ENCODE measurements at places on chromosomes 6 and 20.

DNA sequence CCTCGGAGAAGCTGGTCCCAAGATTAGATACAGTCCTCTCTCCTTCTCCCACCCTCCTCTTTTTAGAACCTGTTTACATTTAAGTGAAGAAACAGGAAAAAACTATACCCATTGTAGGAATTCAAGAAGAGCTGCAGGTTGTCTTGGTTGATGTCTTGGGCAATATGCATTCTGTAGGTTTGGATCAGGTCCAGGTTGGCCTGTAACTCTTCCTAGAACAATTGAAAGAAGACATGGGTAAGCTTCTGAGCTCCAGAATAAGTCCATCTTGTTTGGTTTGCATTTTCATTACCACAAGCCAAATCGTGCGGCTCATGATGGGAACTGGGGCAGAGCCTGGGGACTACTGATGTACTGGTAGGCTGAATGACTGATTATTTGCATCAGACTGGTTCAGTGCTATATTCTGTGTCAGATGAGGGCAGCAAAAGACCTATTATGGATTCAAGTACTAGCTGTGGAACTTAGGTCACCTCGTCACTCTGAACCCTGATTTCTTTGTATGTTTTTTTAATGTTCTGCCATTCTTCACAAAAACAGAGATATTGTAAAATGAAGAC lies 20.3 kb upstream of the SLA2 start:
- no peak for DNase-seq

DNA sequence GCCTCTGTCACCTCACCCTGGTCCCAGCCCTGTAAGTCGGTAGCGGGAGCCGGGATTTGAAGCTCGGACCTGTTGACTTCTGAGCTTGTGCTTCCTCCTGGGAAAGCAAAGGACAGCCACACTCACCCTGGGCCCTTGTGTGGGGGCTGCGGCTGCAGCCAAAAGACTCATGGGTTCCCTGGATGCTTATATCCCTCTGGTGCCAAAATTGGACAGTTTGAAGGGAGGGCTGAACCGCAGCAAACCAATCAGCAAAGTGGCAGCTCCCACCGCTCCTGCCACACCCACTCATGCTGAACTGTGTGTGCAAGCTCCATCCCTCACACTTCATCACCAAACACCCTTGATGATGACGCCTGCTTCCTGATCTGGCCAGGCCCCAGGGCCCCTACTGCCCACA lies 3.9 kb upstream of the CCN5 start:
- DNase-seq, result no peak

GRCh38 chr6:163329991-163330390 lies 84.5 kb upstream of the QKI start:
- DNase-seq, result no peak

GRCh38 chr6:50381099-50381415 lies 331.3 kb upstream of the DEFB112 start:
- DNase-seq, result no peak

DNA sequence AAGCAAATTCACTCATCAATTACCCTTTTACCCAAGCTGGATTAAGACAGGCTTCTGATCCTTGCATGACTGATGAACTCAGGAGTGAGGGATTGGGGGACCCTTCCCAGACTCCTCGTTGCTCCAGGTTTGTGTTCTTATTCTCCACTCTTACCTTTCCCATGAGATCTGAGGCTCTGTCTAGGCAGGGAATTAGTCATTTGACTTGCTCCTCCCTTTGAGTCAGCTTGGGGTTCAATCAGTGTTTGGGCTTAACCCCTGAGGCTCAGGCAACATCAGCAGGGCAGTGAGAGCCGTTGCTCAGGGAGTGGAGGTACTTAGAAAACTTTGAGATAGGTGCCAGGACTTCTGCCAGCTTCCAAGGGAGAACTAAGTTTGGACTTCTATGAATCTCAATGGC lies 20.7 kb upstream of the TOX2 start:
- no peak for DNase-seq

- no peak for DNase-seq
Measured at GRCh38 chr6:3442431-3443220, 14.2 kb downstream of the SLC22A23 start.

DNA sequence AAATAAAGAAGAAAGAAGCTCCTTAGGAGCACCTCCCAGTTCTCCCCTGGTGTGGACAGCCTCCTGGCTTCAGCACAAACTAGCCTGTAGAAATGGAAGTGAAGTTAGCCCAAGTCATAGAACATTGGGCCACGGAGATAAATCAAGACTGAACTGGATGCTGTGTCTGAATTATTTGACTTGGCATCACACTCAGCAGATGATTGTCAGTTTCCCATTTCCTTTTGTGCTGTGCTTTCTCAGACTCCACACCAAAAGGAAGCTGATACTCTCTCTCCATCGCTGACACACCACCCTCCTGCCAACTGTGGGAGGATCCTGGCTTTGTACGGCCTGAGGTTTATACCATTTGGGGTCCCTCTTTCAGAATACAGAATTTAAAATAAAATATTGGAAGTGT lies 209.8 kb downstream of the TFAP2A start:
- no peak for DNase-seq

- peak; percentile 57 for DNase-seq
Measured at GRCh38 chr6:31541059-31541657, 645 bp downstream of the DDX39B start.

DNA sequence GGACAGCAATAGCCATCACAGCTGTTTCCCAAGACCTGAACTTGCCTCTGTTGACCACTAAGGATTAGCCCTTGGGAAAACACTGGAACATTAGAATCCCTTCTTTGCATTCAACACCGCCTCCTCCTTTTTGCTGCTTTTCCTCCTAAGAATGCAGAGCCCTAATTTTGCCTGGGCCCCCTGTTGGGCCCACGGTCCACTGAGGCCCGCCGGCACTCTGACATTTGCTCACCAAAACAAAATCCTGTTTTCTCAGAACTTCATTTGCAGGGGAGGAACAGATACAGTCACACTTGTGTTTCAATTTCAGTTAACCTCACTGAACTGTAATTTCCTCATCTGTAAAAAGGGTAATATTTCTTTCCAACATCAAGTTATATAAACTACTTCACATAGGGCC lies 116.0 kb upstream of the JARID2 start:
- no peak for DNase-seq

DNA sequence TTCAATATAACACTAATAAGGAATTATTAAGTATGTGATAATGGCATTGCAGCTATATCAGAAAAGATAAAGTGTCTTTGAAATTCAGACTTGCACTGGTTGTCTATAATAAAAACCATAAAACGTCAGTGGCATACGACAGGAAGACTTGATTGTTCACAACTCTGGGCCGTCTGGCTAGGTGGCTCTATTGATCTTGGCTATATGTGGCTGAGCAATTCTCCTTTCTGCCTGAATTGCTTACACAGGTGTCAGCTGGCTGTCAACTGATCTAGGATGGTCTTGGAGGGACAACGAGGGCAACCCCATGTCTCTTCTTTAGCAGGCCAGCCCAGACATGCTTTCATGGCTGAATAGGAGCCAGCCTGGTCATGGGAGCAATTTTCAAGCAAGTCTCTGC lies 359.1 kb downstream of the QKI start:
- DNase-seq, result no peak

DNA sequence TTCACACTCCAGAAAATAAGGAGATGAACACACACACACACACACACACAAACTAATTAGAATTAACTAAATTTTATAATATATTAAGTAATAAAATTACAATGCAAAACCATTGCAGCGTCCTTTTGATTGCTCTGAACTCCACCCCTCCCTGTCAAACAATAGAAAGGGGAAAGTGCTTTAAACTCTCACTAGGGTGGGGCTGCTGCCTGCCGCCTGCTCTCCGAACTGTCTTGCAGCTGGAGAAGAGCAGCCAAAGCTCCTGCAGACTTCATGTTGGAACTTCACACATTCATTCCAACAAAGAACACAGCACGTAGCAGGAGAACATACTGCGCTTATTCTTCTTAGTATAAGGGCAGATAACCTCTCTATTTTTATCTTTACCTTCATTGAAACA lies 83.2 kb downstream of the GCLC start:
- DNase-seq, result no peak

DNA sequence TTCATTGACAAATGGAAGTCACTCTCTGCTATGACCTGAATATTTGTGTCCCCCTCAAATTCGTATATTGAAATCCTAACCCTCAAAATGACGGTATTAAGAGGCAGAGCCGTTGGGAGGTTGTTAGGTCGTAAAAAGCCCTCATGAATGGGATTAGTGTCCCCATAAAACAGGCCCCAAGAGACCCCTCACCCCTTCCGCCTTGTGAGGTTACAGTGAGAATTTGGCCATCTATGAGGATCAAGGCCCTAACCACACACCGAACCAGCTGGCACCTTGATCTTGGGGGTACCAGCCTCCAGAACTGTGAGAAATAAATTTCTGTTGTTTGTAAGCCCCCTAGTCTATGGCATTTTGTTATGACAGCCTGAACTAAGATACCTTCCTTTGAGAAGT lies 52.5 kb upstream of the SLC22A16 start:
- DNase-seq, result no peak

- no peak for DNase-seq
Measured at GRCh38 chr6:158505194-158505593, 54.7 kb upstream of the TMEM181 start.

DNA sequence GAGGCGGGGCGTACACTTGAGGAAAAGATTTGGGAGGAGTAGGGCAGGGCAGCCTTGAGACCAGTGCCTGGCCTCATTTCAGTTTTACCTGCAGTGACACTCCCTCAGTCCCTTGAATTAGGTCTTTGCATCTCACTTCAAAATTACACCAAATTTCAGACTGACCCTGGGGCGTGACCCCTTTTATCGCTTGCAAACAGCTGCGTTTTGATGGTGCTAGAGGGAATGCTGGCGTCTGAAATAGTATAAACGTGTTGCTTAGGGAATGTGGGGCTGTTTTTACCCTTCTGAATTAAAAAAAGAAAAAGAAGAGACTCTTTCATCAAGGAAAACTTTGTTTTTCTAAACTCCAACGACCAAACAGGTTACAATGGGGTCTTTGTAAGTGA lies 21.0 kb downstream of the COL9A1 start:
- DNase-seq, result no peak

- no peak for DNase-seq
Measured at GRCh38 chr6:4503700-4504099, 272.5 kb upstream of the CDYL start.

DNA sequence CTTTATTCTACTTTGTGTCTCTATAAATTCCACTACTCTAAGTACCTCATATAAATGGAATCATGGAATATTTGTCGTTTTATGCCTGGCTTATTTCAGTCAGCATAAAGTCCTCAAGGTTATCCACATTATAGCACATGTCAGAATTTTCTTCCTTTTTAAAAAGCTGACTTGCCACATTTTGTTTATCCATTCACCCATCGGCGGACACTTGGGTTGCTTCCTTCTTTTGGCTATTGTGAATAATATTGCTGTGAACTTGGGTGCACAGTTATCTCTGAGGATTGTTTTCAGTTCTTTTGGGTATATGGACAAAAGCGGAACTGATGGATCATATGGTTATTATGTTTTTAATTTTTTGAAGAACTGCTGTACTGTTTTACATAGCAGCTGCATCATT lies 39.1 kb upstream of the ME1 start:
- DNase-seq, result no peak

DNA sequence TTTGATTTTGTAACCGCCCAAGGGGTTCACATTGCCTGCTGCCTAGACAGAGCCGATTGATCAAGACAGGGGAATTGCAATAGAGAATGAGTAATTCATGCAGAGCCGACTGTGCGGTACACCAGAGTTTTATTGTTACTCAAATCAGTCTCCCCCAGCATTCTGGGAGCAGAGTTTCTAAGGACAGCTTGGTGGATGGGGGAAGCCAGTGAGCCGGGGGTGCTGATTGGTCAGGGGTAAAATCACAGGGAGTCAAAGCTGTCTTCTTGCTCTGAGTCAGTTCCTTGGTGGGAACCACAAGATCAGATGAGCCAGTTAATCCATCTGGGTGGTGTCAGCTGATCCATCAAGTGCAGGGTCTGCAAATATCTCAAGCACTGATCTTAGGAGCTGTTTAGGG lies 60.0 kb upstream of the EZR start:
- no peak for DNase-seq

GRCh38 chr6:17472653-17473183 lies 79.3 kb downstream of the CAP2 start:
- no peak for DNase-seq

DNA sequence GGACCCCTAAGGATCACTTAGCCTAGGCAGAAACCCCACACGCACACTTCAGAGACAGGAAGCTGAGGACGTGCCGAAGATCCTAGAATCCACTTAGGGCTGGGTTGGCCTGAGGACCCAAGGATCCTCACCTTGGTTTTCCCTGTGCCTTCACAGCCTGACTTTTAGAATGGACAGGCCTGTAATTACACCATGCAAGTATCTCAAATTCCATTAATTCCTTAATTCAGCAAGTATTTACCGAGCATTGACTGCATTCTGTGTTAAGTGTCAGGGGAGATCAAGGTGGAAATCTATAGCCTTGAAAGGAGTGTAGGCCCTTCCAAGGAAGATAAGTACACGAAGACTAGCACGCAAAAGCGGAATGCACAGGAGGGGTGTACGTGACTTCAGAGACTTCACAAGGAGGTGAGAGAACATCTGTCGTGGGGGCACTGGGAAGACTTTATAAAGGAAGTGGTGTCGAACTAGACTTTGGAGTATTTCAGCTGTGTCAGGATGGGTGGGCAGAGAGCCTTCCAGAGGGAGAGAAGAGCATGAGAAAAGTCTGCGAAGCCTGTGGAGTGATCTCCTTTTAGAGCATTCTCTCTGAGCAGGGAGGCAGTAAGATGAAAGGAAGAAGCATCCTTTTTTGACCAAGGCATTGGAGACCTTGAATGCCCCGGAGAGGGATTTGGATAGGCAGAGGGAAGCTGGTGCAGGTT lies 4.0 kb downstream of the DSP start:
- DNase-seq, result no peak

DNA sequence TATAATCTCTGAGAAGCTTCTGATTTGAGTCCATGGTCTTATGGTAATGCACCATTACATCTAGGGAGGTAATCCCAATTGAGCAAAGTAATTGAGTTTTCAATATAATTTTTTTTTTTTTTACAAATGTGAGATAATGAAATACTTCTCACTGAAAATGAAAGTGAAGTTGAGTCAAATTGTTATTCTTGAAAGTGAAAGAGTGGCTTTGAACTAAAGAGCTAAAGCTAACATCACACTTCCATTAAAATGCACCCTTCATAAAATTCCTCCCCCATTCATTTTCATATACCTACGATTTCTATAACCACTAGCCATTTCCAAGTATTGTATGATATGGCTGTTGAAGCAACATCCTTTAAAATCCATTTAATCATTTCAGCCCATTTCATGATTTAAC lies 149.1 kb upstream of the IMPG1 start:
- no peak for DNase-seq

- no peak for DNase-seq
Measured at GRCh38 chr20:18397030-18397429, 69.8 kb downstream of the DZANK1 start.

GRCh38 chr20:45935416-45936046 lies 1.0 kb downstream of the PCIF1 start:
- DNase-seq, result no peak

DNA sequence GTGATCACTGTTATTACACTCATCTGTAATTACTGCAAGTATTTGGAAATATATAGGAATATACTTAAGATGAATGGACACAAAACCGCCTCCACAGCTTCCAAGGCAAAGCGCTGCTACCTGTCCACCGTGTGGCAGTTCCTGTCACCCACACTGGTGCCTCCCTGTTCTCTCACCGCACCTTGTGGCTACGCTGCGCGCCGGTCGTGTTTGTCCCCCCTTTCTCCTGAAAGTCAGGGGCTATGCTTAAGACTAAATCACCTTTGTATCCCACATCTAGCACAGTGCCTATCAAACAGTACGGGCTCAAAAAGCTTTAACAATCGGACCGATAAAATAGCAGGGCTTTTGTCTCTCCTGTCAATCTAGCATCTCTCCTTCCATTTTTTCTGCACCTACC lies 23.0 kb downstream of the LY86 start:
- DNase-seq, result no peak
